T-cell (primary cell): ENCODE measurements at places on chromosomes 7 and 10.

DNA sequence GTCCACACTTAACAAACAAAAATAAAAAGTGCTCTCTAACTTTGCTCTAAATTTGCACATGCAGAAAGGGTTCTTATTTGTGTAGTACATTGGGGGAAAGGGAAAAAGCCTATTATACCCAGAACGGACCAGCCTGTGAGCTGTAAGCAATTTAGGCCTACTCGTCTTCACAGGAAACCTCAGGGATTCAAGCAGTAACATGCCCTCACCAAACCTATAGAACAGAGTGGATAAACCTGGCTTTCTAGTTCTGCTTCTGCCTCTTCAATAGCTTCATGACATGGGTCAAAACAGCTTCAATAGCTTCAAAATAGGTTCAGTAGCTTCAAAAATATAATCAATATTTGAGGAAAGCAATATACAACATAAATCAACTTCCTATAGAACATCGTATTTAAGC, 163.7 kb downstream of the ARL4A start:
- no peak for DNase-seq

DNA sequence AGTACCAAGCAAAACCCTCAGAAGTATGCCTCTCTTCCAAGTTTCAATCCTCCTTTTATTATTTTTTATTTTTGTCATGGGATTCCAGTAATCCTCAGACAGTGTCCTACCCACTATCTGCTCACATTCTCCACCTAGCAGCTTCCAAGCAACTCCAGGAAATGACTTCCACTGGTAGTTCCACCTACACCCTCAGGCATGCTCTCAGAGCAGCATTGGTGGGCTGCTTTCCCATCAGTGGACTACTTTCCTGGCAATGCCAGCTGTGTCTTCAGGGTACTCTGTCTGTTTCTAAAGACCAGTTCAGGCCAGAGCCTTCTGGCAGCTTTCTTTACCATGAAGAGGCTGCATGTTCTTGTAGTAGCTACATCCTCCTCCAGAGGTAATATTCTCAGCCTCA, 244.0 kb downstream of the HGF start:
- no peak for DNase-seq

DNA sequence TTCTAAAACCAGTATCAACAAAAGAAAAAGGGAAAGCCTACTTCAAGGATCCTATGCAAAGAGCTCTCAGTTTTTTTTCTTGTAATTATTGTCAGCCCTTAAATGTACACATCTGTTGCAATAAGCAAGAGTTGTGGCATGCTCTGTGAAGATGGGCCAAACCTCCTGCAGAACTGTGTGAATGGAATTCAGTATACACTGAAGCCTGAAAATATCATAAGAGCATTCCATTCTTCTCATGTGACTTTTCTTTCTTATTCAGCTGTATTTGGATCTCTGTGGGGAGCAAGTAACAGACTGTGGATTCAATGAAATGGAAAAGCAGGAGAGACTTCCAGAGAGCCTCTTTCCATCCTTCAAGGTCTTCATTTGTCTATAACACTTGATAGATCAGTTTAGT, 130.7 kb downstream of the SAMD9 start:
- DNase-seq = no peak

- DNase-seq = no peak
These were observed 609.0 kb upstream of the FZD8 start for GRCh38 chr10:36251068-36251467.

- DNase-seq = no peak
These were observed 32.1 kb upstream of the GTF2I start for GRCh38 chr7:74625446-74625845.

GRCh38 chr10:81728692-81729091, 146.3 kb upstream of the NRG3 start:
- DNase-seq = no peak

DNA sequence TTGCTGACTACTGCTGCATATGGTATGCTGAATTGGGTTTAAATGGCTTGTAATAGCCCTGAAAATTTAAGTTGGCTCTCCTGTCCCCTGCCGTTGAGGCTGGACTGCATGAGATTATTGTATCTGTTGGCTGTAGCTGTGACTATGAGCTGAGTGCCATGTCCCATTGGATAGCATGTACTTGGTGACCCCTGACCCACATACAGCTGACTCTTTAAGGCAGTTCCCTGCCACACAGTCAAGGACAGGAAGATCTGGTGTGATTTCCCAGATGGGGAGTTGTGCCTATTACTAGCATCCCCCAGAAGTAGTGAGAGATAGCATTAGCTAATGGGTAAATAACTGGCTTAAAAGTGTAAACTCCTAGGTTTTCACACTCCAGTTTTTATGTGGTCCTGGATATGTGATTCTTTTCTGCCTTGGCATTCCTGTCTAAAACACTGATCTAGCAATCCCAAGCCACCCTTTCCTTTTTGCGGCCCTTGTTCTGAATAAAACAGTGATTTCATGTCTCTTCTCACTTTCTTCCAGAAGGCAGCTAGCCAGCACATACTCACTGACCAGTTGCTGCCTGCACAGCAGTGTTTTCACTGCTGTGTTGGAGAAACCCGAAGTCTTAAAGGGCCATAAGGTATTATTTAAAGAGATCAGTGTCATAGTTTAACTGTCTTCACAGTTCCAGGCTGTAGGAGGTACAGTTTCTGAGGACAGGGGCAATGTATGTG, 35.9 kb downstream of the LRRC4 start:
- no peak for DNase-seq

GRCh38 chr10:126433351-126433750, 45.1 kb upstream of the ADAM12 start:
- DNase-seq = no peak

DNA sequence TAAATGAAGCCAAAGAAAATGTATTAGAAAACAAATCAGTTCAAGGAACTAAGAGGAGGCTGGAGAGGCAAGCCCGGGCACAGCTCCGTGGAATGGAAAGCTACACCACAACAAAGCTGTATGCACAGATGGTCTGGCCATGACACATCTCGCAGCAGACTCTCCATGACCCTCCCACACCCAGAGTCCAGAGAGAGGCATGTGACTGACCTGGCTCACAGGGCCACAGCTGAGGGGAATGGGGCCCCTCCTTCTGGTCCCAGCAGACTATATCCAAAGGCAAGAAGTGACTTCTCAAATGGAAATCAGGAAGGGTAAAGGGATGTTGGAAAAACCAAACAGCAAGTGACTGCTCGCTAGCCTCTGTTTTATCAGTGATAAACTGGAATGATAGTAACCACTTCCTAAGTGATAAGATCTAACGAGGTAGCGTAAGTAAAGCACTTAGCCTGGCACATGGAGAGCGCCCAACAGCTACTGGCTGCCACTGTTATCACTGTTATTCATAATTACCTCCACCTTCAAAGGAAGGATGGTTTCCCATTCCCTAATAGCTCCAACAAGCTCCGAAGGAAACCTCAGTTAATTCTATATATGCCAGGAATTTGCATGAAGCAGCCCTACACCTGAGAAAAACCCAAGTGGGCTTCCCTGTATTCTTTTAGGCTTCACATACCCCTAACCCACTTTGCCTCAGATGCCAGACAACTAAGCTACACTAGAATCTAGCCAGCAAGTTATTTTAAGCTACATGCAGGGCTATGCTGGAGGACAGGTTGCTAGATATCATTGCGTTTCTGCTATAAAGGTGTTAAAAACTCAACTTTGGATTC, 8.4 kb downstream of the OSBPL3 start:
- DNase-seq = no peak

GRCh38 chr7:2723138-2723850, 35.3 kb downstream of the AMZ1 start:
- DNase-seq = no peak
